ENCODE measurements at places on chromosomes 6 and 20.

DNA sequence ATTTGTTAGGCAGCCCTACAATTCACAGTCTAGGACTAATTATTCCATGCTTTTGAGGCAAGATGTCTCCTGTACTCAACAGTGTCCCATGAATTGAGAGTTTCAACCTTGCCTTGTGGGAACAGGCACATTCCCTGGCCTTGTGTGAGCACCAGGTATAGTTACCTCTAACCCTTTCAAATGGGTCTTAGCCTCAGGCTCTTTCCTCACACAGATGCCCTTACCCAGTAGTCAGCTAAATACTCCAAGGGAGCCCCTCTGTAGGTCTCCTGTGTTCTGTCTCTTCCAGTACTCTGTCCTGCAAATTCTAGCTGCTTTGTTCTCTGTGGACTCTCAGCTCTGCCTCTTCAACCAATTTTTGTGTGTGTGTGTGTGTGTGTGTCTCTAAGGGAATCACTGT is 135.3 kb downstream of the ZFAND3 start:
- DNase-seq: no peak

DNA sequence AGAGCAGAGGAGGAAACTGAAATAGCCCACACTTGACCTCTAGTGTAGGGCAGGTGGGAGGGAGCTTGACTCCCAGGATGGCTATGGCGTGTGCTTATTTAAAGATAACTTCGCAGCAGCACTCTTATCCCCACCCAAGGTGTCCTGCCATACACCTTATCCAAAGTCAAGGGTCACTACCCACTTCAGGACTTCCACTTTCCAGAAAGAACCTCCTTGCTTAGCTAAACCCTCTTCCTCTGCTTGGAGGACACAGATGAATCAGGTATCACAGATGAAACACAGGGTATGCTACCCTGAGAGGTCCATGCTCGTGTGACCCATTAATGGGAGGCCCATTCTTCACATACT is 2.3 kb downstream of the RIN2 start:
- no peak for DNase-seq

DNA sequence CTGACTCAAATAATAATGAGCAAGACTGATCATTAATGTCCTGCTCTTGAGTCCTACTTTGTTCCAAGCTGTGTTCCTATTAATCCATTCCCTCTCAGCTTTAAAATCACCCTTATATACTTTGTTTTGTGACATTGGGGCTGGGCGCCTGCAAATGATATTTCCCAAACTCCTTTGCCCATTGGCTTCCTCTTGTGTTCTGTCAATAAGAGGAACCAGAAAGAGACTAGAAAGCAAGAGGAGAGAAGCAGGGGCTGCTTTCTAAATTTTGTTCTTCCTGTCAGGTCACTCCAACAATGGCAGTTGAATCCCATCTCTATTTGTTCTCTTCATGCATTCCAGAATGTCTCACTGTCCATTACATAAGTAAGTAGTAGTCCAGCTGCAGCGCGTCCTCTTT is 21.6 kb upstream of the TRIM27 start:
- DNase-seq: no peak

GRCh38 chr6:116234689-116235088 is 19.2 kb downstream of the TSPYL4 start:
- no peak for DNase-seq

DNA sequence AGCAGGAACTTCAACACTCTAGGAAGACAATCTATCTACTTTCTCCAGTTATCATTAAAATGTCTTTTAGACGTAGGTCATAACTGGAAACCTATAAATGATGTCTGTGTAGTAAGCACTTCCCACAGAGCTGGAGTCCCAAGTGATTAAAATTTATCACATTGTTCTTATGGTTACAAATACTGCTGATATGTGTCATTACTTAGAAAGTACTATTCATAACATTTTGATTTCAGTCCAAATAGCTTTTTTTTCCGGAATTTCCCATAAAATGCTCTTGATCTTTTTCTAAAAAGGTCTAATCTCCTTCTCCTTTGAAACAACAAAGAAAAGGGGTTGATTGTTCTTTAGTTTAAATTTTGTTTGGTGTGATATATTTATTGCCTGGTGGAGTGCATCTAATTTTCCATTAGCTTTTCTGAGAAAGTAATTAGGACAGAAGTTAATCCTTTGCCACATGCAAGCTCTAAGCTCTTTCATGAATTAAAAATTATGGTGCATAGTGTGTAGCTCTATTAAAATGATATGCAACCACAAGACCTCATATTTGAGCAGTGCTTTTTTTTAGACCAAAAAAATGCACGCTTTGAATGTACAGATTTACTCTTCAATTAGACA is 132.7 kb upstream of the TCF21 start:
- DNase-seq: no peak

GRCh38 chr6:145904868-145905267 is 59.3 kb downstream of the SHPRH start:
- DNase-seq: no peak

GRCh38 chr6:63643862-63644261 is 8.3 kb downstream of the PHF3 start:
- no peak for DNase-seq

DNA sequence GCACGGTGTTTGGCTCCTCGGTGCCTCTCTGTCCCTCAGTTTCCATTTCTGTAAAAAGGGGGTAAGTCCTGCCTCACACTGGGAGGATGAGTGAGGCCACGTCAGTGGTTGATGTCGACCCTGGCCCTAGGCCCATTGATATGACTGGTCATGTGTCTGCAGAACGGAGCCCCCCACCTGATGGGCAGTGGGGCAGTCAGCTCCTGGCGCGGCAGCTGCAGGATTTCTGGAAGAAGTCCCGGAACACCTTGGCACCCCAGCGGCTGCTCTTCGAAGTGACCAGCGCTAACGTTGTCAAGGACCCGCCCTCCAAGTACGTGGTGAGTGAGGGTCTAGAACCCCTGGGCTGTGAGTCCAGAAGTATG is 1.2 kb downstream of the SNX21 start:
- DNase-seq: no peak

DNA sequence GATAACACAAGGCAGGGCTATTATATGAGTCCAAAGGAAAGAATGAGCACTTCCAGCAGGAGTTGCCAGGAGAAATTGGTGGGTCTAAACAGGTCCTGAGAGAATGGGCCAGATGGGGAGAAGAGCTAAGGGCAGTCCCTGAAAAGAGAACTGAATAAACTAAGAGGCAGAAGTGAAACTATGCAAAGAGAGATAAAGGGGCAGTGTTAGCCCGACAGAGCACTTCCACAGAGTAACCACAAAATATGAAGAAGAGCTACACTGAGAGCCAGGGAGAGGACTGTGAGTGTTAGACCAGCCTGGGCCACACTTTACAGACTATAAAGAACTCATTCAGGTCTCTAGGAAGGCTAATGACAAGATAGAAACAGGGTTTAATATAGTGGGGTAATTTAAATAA is 43.8 kb downstream of the RALGAPA2 start:
- DNase-seq: no peak

DNA sequence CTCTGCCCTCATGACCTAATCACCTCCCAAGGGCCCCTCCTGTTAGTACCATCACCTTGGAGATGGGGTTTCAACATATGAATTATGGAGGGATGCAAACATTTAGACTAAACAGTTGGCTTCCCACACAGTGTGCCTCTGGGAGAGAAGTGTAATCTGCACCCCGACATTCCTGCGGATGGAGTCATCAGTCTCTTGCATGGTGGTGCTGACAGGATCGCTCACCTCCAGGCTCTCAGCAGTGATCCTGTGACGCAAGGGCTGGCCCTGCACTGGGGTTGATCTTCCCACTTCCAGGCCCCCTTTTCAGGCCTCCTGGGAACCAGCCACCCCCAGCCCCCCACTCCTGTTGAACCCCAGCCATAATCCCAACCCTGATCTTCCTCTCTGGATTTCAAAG is 16.0 kb upstream of the PI16 start:
- no peak for DNase-seq

DNA sequence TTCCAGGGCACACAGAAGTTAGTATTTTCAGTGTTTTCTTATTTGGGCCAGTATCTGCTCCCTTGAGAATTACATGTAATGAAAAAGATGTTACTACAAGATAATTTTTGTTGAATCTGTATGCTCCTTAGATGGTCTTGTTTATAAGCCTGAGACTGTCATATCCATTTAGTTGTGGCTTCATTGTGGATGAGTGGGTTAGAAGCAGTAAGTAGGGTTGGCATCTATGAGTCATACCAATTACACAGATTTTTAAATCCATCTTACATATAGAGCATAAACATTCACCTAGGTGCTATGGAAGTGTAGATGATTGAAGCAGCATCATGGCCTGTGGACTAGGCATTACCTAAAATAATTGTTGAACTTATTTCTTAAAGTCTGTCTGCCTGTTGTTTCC is 13.5 kb upstream of the BAG2 start:
- no peak for DNase-seq

GRCh38 chr20:39225978-39226377 is 263.8 kb downstream of the DHX35 start:
- no peak for DNase-seq

DNA sequence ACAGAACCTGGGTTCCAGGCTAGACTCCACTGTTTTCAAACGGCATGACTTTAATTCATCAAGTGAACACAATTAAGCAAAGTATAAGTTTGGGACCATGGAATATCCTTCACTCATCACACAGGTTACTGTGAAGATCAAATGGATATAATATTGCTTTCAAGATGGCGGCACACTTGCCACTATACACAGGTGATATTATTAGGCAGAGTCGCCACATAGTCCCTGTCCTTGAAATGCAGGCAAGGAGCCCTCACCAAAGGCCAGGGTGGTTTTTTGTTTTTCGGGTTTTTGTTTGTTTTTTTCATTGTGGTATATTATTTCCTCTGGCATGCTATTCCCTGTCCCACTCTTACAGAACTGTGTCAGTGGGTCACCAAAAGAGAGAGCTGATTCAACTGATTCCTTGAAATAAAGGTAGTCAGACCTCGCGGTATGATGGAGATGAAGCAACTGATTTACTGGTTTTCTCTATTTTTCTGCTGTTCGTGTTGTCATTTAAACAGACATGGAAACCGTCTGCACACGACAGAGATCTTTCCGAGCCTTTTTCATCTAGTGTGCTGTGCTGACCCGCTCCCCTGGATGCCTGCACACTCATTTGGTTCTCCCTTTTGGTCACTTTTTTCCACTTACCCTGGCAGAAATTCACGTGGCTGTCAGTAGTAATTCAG is 29.7 kb downstream of the MYB start:
- no peak for DNase-seq

DNA sequence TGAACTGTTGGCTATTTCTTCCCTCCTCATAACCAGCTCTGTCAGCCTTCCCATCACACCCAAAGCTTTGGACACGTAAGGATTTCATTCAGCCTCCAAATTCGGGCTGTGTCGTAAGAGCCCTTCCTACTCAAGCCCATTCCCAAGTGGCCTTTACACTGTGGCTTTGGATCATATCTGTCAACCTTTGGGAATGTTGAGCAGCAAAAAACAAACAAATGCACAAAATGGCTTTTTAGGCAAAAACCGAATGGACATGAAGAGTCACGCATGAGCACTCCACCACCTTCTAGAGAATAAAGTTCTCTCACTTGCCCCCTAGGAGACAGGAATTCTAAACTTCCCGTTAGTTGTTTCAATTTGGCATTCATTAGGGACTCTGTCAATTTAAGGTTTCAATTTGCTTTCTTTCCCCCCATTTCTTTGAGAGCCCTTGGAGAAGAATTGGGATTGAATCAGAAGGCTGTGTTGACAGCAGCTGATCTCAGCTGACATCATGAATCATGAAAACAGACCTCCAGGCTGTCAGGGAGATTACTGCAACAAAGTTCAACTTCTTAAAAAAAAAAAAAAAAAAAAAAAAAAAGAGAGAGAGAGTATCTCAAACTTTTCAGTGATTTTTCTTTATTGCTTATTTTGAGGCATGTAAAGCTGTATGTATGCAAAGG is 110.3 kb downstream of the BCAS1 start:
- DNase-seq: no peak

DNA sequence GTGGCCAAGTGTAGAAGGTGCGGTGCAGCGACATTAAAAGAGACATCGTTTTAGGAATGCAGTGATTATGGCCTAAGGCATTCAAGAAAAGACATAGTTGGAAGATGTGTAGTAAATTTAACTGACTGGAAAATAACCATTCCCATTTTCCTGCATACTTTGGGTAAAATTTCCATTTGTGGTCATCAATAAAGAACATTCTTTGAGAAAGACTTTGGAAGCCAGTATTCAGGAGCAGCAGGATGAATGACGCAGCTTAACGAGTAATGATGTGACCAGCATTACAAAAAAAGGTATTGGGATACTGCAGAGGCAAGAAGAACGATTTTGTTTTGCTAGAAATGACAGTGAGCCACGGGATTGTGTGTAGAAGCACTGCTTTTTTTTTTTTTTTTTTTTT is 7.0 kb upstream of the RWDD1 start:
- DNase-seq: no peak

- peak; percentile 1 for DNase-seq
Observed at GRCh38 chr6:88238065-88238464, 71.9 kb upstream of the CNR1 start.

DNA sequence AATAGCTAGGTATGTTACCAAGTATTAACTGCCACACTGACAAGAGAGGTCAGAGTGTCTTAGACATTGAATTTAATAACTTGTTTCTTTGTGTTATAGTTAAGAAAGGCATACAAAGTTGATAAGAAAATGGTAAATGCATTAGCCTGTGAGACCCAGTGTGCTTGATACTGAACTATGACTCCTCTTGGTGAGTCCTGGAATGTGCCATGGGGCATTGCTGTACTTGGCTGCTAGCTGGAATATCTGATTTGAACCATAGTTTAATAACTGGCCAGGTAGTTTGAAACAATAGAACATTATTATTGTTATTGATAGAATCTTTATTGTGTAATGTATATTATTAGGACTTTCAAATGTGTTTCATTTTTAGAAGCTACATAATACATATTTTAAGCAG is 70.0 kb downstream of the ZFAND3 start:
- no peak for DNase-seq

GRCh38 chr6:39801456-39802251 is 9.5 kb downstream of the DAAM2 start:
- no peak for DNase-seq

DNA sequence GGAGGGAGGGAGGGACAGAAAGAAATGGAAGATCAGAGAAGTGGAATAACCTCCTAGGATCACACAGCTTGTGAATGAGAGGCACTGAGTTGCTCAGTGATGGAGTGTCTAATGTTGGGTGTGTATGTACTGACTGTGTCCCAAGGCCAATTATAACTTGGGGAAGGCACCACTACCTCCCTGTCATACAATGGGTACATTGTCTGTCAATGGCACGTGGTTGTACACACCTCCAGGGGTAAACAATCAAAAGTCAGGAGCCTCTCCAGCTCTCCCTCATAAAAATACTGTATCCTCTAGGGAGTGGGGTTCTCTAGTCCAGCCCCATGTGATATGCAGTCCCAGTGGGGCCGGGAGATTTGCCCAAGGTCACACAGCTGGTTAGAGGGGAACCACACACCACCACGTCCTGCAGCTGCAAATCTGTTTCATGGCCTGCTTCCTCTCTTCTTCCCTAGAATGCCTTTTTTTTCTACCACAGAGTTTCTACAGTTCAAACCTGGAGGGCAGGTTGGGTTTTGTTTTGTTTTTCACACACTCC is 112.5 kb downstream of the SNX5 start:
- DNase-seq: no peak

Measured in NK-92 treated with Interleukin-12 subunit alpha and Interleukin-12 subunit beta, amount 100 ng/mL, for 24 hours (cell line).